ENCODE measurements at places on chromosomes 3 and 15.

- DNase-seq = peak; percentile 40
These were observed 515.1 kb downstream of the GABRG3 start for GRCh38 chr15:27486051-27486450.

GRCh38 chr3:194900854-194901522 lies 215.3 kb downstream of the FAM43A start:
- DNase-seq = no peak

DNA sequence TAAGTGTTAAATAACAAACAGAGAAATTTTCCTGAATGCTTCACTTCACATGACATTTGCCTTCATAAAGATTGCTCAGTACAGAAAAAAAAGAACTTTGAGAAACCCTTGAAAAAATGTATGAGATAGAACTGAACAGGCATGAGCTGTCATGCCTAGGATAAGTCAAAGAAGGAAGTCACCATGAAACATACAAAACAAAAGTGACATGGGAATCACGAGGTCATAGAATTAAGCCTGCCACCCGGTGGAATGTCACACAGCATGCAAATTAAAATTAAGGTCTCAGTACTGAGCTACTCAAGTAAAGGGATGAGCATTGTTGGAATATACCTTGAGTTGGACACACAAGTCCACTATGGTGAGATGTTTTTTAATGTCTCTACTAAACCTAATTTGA lies 652.5 kb upstream of the NECTIN3 start:
- DNase-seq = peak; percentile 18

GRCh38 chr15:57510647-57511046 lies 81.1 kb upstream of the MYZAP start:
- no peak for DNase-seq

DNA sequence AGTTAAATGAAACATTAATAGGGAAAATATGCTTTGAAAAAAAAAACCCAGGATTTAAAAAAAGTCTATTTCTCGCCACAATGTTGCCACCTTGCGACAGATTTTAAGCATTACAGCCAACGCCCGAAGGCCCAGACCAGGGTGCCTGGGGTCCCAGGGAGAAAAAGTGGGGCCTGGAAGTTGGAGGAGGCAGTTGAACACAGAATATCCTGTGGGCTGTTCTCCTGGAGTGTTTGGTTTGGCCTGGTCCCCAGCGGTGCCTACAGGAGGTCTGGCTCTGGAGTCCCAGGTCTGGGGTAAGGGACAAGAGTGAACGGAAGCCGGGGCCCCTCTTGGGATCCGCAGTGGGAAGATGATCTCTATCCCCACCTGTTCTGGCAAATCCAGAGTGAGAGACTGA lies 3.4 kb downstream of the RNU6-1 start:
- peak; percentile 32 for DNase-seq

DNA sequence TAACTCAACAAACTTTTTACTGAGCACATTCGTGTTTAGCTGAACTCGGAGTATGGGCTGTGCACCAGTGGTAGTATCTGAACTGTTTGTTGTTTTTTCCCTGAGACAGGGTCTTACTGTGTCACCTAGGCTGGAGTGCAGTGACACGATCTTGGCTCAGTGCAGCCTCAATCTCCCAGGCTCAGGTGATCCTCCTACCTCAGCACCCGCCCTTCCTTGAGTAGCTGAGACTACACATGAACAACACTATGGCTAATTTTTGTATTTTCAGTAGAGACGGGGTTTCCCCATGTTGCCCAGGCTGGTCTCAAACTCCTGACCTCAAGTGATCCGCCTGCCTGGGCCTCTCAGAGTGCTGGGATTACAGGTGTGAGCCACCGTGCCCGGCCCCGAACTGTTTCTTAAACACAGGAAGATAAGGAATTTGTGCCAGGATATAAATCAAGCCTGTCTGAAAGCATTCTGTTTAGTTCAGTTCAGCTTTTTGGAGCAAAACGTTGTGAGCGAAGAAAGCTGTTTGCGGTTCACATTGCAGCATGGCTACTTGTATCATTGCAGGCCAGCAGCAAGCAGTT lies 40.4 kb upstream of the SKOR1 start:
- no peak for DNase-seq

DNA sequence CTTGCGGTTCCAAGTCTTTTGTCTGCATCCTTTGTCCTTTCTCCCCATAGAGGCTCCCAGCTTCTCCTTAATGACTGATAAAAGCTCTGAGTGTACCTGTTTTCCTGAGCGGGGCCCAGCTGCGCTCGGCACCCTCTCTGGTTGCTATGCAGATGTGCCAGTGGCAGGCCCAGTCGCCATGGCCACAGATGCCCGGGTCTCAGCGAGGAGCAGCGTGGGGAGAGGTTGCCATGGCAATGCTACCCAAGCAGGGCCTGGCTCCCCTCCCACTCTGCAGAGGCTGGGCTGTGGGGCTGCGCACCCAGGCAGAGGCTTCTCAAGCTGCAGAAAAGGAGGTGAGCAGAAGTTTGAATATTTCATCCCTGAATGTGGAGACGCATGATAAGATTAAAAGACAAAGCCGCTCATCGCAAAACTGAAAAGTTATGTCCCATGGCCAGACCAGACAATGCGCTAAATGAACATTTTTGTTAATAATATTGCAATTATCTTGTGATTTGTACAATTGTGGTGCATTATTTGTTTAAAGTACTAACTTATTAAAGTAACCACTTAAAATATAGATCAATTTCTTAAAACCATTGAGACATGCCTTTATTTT lies 66.1 kb downstream of the TPRA1 start:
- DNase-seq = no peak

DNA sequence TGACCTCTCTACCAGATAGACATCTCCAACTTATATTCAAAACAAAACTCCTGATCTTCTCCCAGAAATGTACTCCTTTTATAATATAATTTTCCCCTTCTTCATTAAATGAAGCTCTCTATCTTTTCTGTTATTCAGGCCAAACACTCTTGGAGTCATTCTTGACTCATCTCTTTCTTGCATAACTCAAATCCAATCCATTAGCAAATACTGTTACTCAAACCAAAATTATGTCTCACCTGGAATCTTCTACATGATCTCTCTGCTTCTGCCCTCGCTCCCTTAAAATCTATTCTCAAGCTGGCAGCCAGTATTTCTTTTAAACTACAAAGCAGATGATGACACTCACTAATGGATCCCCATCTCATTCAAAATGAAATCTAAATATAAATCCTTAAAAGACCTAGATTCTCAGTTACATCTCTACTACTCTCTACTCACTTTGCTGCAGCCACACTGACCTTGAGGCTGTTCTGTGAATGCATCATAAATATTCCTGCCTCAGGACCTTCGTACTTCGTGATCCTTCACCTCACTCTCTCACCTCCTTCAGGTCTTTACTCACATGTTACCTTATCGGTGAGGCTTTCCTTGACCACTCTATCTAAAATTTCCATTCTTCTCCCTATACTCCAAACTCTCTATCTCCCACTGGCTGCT lies 160.9 kb downstream of the TBC1D5 start:
- DNase-seq = peak; percentile 25

DNA sequence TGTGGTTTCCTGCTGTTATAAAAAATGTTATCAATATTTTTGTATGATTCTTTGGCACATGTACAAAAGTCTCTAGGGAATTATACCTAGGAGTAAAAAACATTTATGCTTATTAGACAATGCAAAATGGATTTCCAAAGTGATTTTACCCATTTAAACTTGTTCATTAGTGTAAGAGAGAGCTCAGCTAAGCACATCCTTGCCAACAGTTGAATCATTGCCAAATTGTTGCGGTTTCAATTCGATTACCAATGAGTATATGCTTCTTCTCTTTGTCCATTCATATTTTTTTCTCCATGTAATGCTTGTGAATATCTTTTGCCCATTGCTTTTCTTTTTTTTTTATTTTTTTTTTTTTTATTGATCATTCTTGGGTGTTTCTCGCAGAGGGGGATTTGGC lies 17.2 kb downstream of the CASR start:
- DNase-seq = no peak

GRCh38 chr15:76073554-76073953 lies 13.8 kb downstream of the TMEM266 start:
- no peak for DNase-seq

DNA sequence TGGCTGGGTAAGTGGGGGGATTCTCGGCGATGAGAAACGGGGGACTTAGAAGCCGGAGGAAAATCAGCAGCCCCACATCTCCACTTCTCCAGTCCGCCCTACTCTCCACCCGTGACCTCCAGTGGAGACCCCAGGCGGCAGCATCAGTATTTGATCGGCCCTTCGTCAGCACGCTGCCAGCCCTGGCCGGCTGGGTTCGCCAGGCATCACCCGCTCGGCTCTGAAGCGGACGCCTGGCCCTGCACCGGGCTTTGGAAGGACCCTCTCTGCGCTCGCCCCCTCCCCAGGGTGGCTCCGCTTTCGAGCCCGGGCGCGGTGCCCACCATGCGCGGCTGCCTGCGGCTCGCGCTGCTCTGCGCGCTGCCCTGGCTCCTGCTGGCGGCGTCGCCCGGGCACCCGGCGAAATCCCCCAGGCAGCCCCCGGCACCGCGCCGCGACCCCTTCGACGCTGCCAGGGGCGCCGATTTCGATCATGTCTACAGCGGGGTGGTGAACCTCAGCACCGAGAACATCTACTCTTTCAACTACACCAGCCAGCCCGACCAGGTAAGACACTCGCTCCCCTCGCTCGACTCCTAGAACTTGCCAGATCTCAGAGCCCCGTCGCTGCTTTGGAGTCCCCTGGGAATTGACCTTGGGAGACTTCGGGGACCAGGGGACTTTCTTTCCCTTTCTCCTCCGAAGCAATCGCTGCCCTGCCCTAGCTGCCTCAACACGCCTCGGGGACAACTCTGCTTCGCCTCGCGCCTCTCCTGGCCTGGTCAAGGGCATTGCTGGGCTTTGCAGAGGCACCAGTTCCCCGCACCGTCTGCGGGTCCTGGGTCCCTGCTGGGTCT lies 561 bp downstream of the SIDT1 start:
- DNase-seq = no peak

DNA sequence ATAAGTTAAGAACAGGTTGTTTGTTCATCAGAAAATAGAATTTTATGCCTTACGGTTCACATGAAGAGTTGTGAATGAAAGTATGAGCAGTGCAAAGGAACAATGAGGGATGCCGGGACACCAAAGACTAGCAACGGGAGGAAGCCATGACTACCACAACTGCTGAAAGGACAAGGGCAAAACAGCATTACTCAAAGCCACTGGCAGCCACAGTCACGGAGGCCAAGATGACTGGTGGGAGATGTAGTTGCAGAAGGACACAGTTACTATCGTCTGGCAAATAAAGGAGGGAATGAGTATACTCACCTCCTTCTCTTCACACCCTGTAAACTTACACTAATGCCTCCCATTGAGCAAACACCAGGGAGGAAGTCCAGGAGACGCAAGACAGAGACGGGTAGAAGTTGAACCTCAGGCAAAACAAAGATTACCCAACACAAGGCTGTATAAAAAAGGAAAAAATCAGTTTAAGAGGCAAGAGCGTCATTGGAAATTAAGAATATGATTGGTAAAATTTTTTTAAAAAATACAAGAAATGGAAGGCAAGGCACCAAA lies 675.5 kb downstream of the FHIT start:
- DNase-seq = no peak

- no peak for DNase-seq
These were observed 648.3 kb upstream of the CFAP20DC start for GRCh38 chr3:59698091-59698490.

GRCh38 chr3:13144163-13145023 lies 71.2 kb upstream of the IQSEC1 start:
- DNase-seq = no peak

- no peak for DNase-seq
These were observed 61.9 kb downstream of the LRRK1 start for GRCh38 chr15:100981086-100981485.

DNA sequence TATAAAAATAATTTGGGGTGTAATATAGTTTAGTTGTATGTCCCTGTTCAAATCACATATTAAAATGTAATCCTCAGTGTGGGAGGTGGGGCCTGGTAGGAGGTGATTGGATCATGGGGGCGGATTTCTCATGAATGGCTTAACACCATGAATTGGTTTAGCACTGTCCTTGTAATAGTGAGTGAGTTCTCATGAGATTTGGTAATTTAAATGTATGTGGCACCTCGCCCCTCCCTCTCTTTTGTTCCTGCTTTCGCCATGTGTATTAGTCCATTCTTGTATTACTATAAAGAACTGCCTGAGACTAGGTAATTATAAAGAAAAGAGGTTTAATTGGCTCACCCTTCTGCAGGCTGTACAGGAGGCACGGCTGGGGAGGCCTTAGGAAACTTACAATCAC lies 83.9 kb downstream of the ANXA2 start:
- no peak for DNase-seq

DNA sequence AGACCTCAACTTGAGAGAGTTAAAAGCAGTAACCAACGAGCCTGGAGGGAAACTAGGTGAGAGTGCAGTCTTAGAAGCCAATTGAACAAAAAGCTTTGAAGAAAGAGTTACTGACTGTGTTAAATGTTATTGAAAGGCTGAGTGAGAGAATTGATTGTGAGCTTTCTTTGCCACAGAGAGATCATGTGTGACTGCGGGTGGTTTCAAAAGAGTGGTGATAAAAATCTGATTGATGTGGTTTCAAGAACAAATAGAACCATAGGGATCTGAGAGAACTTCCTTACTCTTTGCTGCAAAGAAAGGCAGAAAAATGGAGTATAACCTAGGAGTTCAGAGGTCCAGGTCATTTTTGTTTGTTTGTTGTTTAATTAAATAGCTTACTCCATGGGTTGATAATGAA lies 759.9 kb upstream of the ALCAM start:
- no peak for DNase-seq

- DNase-seq = no peak
These were observed 163.4 kb upstream of the ZNF385D start for GRCh38 chr3:21914451-21914850.

- no peak for DNase-seq
These were observed 13.3 kb upstream of the SH3BP5 start for GRCh38 chr3:15345608-15346137.

DNA sequence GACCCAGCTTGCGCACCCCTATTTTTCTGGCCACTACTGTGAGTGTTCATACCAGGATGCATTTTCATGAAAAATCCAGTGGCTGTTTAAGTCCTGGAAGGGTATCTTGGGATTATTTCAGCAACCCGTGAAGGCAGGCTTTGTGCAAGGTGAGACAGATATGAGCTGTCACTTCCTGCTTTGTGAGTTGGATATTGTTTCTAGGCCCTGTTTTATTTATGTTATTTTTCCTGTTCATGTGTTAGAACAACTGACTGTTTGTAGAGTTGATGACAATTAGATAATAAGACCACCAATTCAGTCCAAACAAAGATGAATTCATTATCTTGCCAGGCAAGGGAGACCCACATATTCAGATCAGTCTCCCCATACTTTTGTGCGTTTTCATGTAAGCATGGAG lies 42.5 kb downstream of the ZBTB38 start:
- no peak for DNase-seq

DNA sequence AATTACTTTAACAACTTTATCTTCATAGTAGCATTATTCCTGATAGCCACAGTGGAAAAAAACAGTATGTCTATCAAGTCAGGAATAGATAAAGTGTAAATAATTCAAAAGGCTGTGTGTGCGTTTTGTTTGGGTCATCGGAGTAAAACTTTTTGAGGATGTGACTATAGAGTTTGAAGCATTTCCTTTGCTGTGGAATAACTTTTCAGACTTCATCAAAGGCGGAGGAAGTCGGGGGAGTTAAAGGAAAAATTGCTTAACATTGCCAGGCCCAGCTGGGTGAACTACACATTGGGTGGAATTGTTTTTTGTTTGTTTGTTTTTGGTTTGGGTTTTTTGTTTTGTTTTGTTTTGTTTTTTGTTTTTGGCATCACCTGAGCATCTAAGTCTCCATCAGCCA lies 70.4 kb upstream of the CRTC3 start:
- DNase-seq = no peak

- peak; percentile 68 for DNase-seq
These were observed 46.3 kb upstream of the INSYN1 start for GRCh38 chr15:73799466-73799865.

Data from fibroblast of skin of right biceps (primary cell).